CD4-positive, alpha-beta T cell treated with Interleukin-21 for 1 hour (primary cell): ENCODE measurements at places on chromosomes 6 and 20.
A peak's percentile ranks its signal among the peaks of the same experiment; 100 is the strongest.

DNA sequence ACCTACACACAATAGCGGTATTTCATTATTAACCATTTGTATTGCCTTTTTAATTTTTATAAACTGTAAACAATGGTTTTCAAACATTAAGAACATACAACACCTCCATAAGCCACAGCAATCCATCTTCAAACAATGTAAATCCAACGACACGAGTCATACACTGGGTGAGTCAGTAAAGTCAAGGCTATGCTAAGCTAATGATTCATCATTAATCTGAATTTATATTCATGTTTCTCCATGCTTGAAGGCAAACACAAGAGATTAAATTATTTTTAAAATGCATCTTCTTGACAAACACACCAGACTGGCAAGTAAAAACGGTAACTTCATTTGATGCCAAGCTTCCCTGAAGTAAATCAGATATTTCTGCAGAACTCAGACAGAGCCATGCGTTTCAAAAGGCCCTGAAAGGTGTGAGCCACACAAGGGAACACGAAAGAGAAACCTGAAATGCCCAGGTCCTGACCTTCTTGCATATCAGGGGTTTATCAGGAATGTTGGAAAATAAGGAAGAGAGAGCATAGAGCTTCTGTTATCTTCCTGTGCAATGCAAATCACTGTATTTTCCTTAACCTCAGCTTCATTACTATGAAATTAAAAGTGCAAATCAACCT, 162.5 kb downstream of the ALDH8A1 start:
- DNase-seq, result no peak

GRCh38 chr6:73108949-73109348, 116.3 kb downstream of the KHDC1L start:
- DNase-seq, result no peak

GRCh38 chr6:82783587-82784236, 281.9 kb downstream of the UBE3D start:
- DNase-seq, result no peak

DNA sequence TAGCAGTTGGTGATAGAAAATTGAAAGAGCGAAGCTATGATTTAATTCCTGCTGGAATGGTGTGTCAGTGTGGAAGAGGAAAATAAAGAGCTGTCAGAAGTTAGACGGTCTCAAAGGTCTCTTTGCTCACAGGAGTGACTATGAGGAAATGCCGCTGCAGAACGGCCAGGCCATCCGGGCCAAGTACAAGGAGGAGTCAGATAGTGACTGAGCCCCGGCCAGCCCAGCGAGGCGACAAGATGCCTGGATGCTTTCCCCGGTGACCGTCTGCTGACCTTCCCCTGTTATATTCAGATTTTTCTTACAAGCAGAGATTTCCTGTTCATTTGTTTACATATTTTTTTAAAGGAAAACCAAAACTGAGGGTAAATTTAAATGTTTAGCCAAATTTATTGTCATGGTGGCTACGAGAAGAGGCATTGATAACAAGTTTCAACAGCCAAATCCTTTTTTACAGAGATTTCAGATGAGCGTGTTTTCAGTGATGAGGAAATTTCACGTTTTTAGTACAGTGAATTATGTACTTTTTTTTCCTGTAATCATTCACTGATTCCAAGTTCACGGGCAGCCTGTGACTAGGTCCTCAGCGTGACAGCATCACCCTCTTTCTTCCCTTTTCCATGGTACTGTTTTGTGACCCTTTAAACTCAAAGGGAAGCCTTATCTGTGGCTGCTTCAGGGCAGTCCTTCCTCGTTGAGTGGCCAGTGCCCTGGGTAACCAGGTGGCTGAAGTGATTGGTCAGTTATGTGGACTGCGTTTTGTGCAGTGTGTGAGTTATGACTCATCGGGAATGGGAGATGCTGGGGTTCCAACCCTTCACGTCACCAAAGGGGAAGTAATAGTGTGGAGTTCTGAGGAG, 12.6 kb downstream of the DYNLT1 start:
- DNase-seq, result no peak

- no peak for DNase-seq
Observed at GRCh38 chr20:63255931-63256704, 1.9 kb upstream of the NKAIN4 start.

DNA sequence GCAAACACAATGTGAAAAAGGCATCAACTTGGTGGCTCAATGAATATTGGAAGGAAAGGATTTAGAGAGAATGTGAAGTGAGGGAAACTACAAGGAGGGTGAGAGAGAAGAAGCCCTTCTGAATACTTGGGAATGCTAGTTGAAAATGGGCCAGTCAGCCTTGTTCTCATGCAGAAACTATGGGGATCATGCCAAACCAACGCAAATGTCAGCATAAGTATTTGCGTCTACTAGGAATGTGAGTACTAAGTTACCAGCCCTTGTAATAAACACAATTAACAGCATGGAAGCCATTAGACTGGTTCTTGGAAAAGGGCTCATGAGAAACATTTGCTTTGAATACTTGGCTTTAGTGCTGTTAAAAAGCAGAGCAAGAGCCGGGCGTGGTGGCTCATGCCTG, 54.9 kb upstream of the AIG1 start:
- no peak for DNase-seq

DNA sequence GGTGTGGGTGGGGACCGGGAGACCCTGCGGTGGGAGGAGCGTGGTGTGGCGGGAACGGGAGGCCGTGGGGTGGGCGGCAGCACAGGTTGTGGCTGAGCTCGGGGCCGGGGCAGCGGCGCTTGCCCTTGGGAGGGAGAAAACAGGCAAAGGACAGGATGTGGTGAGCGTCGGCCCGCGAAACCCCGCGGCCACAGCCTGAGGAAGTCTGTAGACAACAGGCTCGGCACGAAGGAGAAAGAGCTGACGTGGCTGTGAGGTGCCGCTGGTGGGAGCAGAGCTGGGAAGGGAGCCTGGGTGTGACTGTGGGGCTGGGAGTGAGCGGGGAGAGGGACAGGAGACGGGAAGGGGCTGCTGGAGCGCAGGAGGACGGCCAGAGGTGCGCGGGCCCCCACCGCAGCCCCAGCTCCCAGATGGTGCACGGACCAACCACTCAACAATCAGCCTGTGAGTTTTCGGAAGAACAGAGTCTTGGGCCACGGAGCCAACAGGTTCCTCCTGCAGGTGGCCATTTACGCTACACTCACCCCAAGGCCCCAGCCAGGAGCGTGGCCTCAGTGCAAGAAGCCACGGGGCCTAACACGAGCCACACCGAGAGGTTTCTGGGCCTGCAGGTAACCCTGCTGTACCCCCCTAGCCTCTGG, 202.8 kb downstream of the DLL1 start:
- peak; percentile 63 for DNase-seq

GRCh38 chr20:61940491-61940890, 125.2 kb downstream of the TAF4 start:
- no peak for DNase-seq
